ENCODE measurements at places on chromosomes 11 and 22.

GRCh38 chr11:15815246-15816195, 540.8 kb downstream of the SOX6 start:
- no peak for DNase-seq

DNA sequence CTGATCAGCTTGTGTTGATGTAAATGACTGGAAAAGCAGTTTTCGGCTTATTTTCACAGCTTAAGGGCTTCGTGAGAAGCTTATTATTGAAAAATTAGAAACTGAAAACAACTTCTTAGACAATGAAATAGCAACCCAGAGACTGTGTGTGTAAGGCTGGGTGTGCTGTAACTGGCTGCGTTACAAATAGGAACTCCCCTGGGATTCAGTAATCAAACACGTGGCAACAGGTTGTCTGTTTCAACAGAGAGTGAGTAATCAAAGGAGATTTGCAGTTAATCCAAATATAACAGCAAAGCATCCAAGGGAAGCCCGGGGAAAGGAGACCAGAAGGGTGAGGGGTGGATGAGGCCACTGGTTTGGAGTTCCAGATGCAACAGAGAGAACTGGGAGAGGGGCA, 19.2 kb downstream of the NTM start:
- DNase-seq: no peak

DNA sequence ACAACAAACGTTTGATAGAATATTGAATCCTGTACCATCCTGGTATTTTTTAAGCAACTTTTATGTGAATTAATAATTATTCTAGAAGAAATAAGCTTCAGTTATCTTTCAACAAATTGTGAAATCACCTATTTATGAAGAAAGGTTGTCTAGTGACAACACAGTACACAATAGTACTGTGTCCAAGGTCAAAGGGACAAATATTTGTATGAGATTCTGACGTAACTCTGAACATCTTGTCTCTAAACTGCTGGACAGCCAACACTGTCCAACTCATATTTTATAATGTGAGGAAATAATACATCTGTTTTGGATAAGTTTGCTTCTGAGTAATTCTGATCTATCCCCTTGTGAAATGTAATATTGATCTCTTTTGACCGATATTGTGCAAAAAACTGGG, 18.9 kb downstream of the CASP5 start:
- DNase-seq: no peak

GRCh38 chr11:612201-612960, 3.4 kb downstream of the IRF7 start:
- DNase-seq: no peak

GRCh38 chr11:60360621-60361020, 17.7 kb upstream of the MS4A7 start:
- no peak for DNase-seq

GRCh38 chr11:36703055-36703404, 105.0 kb upstream of the RAG2 start:
- DNase-seq: no peak

DNA sequence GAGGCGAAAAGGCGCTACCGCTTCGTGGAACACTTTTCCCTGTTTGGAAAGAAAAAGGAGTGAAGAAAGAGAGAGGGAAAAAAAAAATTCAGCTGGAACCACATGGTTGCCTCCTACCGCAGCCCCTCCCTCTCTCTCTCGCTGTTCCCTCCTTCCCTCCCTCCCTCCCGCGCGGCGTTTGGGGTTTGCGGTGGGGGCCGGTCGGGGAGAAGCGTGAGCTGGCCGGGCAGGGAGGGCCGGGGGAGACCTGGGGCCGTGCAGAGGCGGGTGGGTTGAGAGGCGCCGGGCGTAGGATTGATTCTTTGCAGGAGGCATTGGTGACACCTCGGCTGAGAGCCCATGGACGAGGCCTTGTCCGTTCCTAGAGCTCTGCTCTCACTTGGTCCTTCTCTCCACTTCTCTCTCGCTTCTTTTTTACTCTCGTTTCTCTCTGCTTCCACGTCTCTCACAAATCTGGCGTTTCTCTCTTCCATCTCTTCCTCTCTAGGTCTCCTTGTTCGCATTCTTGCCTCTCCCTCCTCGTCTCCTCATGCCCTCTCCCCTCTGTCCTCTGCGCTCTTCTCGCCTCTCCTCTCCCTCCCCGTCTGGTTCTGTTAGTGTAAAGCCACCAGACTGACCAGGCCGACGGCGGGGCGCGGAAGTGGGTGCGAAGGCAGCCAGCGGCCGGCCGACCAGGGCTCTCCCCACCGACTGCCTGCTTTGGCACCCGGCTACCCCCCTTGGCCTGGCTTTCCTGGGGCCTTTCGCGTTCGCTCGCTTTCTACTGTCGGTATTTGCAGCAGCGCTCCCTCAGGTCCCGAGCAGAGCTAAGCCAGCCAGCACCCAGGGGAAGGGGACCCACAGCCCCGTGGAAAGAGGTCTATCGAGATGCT, at the start of gene CLMP:
Gene CLMP, minus strand, starts transcription at position 61 of the 872 bp plus-strand sequence. CDS start 308 bp downstream, outside the sequence.
- DNase-seq: no peak

DNA sequence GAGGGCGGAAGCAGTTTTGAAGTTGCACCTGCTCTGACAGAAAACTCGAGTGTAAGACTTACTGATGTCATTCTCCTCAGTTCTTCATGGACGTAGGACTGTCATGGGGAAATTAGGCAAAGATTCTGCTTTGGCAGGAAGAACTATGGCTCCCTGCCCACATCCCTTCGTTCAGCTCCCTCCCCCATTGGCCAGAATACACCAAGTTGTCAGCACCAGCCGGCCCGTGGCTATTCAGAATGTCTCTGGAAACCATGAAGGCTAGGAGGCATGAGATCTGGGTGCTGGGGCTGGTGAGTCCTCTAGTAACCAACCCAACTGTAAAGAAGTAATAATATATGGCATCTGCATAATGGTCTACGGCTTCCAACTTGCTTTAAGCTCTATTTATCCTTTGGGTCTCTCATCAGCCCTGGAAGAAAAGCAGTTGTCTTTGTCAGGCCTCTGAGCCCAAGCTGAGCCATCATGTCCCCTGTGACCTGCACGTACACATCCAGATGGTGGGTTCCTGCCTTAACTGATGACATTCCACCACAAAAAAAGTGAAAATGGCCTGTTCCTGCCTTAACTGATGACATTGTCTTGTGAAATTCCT, 74.1 kb downstream of the PIWIL4 start:
- DNase-seq: no peak

- peak; percentile 11 for DNase-seq
Measured at GRCh38 chr11:13883042-13883441, 79.5 kb upstream of the SPON1 start.

- DNase-seq: peak; percentile 88
Measured at GRCh38 chr22:38051900-38052862, 5.0 kb upstream of the PICK1 start.

DNA sequence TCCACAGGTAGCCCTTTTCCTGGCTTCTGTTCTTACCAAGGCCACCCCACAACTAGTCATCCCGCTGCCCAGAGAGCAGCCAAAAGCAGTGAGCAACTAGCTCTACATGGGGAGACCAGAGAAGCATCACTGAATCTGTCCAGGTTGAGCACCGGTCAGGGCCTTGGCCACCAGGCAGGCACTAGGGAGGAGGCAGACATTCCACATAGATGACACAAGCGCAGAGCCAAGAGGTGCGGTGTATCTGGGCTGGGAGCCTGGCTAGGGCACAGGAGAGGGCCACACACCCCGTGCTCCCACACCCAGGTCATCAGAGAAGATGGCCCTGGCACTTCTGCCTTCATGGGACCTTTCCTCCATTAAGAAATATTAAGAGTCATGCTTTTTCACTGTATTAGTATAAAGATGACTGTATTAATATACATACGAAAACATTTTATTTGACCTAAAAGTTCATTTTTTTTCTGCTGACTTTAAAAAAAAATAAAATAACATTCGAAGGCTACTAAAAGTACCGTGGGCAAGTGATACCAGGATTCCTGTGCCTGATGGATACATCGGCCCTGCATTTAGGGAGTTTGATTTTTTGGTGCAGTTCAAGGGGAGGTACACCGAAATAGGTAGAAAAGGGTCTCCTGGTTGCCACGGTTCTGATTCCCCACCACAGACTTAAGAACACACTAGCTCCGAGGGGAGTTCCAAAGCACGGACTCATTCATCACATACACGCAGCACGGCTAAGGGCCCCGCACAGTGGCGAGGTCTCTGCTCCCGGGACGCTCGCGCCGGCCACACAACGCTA, 1.2 kb downstream of the DGCR2 start:
- DNase-seq: no peak

DNA sequence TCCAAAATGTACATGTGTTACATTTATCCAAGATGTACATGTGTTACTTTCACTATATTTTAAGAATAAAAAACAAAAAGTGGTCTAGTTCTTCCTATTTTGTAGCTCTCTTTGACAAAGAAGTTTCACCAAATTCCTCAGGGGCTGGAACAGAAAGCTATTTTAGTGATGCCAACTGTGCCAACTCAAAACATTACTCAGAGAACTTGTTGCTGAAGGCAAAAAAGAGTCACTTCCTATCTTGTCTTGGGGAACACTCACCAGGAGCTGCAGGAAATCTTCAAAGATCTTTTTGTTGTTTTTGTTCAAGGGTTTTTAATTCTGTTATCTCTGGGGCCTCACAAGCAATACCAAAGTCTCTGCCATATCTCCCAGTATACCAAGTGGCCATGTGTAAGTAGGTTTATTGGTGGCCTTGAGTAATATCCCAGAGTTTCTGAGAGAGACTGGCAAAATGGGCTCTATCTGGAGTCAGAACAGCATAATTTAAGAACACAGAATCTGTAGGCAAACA, 13.6 kb upstream of the EED start:
- DNase-seq: no peak

DNA sequence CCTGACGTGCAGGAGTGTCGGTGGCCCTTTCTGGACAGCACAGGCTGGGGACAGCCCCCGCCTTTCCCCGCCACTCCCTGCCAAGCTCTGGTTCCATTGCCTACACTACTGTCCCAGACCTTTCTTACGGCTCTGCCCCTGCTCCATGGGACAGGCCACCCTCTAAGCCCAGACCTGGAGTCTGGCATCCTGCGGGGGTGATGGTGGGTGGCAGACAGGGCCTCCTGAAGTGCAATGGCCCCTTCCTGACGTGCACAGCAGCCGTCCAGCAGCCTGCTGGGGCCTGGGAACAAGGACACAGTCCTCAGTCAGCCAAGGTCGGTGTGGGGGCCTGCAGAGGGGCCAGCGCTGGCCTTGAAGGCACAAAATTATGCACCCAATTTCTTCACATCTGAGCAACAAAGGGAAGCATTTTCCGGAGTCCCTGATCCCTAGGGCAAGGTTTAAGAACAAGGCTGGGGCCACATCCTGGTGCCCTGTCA, 79.7 kb upstream of the KCNQ1OT1 start:
- DNase-seq: no peak

DNA sequence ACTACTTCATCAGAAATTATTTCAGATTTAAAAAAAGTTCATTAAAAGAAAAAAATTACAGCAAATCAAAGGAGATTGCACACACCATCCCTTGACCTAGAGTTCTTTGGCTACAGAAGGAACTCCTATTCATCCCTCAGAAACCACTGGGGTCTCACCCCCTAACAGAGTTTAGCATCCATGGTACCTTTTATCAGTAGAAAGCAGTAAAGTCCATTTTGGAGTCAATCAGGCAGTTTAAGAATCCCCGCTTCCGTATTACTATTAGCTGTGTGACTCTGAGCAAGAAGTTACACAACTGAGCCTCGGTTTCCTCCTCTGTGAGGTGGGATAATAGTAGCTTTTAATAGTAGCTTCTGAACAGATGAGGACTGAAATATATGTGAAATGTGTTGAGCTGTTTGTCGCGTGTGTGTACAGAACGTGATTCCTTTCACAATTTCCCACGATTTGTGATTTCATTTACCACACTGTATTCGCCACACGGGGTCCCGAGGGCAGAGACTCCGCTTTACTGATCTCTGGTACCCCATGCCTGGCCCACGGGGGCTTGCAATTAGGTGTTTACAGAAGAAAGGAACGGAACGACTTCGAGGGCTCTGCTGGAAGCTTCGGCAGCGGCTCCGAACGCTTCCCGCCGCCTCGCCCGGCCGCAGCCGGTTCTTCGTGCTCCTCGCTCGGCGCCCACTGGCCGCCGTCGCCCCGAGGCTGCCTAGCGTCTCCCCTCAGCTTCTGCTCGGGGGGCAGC, 72.5 kb upstream of the ZBED5 start:
- peak; percentile 22 for DNase-seq

GRCh38 chr11:446891-447290, 3.2 kb upstream of the PTDSS2 start:
- peak; percentile 69 for DNase-seq

DNA sequence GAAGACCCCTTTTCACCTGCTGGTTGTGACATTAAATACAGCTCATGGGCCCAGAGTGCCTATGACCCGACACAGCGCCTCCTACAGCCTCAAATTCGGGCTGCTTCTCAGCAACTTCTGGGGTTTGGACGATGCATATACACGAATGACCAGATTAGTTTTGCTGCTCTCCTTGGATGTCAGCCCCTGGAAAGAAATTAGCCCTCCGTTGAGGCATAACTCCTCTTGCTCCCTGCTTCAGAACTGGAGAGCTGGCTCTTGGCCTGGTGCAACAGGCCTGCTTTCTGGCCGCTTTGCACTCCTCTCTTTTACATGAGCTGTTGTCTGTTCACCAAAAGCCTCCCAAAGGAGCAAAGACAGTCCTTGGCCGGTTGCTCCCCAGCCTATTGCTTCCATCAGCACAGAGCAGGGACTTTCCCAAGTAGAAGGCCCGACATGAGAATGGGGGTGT, 3.3 kb downstream of the TECTA start:
- DNase-seq: no peak

DNA sequence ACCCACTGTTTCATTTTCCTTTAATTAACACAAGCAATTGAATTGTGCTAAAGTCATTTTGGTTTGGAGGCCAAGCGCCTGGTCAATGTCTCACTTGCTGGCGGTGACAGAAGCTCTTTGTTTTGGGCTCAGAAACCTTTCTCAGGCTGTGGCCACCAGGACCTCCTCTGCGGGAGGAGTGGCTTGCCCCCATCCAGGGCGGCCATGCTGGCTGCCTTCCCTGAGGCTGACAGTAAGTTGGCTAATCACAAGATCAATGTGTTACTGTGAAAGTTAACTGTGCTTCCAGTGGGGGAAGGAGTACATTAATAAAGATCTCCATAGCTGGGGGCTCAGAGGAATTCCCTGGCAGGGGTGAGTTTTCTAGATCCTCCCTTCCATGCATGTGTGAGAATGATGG, 1074.5 kb downstream of the NTM start:
- DNase-seq: no peak

DNA sequence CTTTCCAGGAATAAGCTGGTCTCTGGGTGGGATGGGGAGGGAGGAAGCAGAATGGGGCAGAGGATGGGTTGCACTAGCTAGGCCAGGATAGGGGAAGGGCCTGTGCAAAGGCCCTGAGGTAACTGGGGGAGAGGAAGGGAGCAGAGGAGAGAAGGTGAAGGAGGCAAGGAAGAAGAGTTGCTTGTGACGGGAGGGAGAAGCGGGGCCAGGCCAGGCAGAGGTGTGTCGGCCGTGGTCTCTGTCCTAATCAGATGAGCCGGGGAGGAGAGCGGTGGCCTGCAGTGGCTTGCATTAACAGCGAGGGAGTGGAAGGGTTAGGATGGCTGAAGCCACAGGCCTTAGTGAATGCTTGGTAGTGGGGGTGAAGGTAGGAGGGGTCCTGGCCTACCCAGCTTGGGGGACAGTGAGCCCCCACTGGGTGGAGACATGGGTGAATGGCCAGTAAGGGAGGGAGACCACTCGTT, 6.0 kb upstream of the DERL3 start:
- no peak for DNase-seq

Data from RPMI8226 (cell line).